Stimulated activated CD8-positive, alpha-beta memory T cell treated with anti-CD3 and anti-CD28 coated beads, Interleukin-15, amount 100 ng/mL, for 1 hour (primary cell): ENCODE measurements at places on chromosomes 16 and 17.

DNA sequence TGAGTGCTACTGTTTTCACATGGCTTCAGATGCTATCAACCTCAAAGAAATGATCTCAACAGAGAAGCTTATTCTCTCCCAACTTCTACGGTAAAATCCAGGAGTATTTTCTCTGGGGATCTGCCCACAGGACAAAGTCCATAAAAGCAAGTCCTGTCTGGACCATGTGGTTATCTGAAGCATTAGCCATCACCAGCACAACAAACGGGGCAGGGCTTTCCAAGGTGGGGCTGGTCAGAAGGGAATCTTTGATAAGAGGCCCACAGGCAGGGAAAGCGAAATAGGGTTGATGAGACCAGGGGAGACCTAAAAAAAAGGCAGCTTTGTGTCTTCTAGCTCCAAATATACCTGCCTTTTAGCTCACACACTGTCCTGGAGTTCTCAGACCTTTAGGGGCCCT is 38.7 kb upstream of the CACNG3 start:
- no peak for DNase-seq

GRCh38 chr16:29962344-29962994 is 590 bp downstream of the TMEM219 start:
- DNase-seq: no peak

DNA sequence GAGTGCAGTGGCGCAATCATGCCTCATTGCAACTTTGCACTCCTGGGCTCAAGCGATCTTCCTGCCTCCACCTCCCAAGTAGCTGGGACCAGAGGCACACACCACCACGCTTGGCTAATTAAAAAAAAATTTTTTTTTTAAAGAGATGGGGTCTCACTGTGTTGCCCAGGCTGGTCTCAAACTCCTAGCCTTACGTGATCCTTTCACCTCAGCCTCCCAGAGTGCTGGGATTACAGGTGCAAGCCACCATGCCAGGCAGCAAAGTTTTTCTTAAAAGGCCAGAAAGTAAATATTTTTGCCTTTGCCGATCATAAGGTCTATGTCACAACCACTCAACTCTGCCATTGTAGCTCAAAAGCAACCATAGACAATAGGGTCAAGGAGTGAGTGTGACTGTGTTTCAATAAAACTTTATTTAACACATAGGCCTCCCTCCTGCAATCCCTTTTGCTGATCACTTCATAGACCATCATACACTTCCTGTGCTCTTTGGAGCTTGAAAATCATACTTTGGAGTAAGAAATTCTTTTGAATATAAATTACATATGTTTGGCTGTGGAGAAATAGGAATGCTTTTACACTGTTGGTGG is 48.6 kb downstream of the PITPNC1 start:
- no peak for DNase-seq

DNA sequence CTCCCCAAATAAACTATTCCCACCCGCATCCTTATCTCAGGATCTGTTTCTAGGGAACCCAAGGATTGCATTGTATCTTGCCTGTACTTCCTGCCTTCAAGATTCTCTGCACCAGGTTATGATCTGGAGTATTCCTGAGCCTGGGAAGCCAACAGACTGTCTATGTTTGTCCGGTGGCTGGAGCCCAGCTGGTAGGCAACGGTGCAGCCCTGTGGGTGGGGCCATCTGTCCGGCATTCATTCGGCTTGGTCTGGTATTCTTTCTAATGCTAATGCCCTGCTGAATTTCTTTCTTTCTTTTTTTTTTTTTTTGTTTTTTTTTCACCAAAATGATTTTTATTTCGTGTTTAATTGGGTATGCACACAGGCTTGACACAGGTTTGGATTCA is 20.7 kb upstream of the TVP23A start:
- DNase-seq: no peak

DNA sequence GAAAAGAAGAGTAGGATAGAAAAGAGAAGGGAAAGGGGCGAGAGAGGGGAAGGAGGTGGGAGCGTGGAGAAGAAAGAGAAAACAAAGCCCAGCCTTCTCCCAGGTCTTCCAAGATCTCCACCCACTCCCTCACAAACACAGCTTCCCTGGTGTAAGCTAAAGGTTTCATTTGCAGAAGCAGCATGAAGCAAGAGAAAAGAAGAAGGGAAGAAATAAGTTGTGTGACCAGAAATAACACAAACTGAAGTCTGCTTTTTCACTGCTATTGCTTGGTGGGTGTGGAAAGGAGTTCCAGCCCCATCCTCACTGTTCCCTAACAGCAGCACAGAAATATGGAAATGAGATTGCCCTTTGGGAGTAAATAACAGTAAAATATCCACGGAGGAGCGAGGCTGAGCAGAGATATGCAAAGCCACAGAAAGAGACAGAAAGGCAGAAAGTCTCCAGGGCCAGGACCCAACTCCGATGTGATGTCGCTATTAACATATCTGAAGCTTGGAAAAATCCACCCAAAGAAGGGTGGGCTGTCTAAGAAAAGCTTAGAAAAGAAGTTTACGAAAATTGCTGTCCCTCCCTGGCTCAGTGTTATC is 10.3 kb upstream of the GAS7 start:
- no peak for DNase-seq

DNA sequence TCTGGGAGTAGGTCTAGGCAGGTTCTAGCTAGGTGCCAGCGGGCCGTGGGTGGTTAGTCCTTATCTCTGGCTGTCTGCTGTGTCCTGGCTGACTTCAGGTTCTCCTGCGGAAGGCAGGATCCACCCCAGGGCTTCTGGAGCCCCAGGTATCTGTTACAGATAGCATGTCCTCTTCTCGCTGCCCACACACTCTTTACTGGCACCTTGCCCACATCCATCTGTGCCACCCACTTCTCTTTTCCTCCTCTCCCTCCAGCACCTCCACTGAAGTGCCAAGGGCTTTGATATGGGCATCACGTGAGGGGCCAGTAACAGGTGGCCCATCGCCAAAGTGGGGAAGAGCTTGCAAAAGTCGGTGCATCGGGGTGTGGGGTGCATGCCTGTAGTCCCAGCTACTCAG is 4.6 kb upstream of the MPP2 start:
- DNase-seq: no peak

GRCh38 chr17:76038050-76038449 is 10.9 kb upstream of the EVPL start:
- no peak for DNase-seq

- DNase-seq: no peak
These were observed 957.1 kb upstream of the RBFOX1 start for GRCh38 chr16:6375465-6376075.

GRCh38 chr16:70161350-70161749 is 12.2 kb upstream of the CLEC18C start:
- DNase-seq: no peak

GRCh38 chr17:80929449-80929848 is 62.2 kb upstream of the CHMP6 start:
- DNase-seq: no peak

GRCh38 chr16:68041783-68042182 is 18.7 kb downstream of the DUS2 start:
- DNase-seq: no peak

DNA sequence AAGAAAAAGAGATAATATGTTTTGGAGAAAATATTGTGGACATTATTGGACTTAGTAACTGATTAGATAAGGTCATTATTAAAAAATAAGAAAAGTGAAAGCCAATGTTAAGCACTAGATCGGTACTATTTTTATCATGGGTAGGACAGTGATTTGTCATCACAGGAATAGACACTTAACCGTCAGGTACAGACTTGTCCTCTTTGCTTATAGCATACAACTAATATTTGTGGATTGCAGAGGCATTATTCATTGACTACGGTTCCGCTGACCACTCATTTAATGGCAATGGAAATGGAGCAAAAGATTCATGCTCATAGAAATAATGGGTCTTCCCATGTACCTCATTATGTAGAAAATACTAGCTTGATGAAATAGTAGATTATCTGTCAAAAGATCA is 596.3 kb upstream of the CA10 start:
- no peak for DNase-seq

DNA sequence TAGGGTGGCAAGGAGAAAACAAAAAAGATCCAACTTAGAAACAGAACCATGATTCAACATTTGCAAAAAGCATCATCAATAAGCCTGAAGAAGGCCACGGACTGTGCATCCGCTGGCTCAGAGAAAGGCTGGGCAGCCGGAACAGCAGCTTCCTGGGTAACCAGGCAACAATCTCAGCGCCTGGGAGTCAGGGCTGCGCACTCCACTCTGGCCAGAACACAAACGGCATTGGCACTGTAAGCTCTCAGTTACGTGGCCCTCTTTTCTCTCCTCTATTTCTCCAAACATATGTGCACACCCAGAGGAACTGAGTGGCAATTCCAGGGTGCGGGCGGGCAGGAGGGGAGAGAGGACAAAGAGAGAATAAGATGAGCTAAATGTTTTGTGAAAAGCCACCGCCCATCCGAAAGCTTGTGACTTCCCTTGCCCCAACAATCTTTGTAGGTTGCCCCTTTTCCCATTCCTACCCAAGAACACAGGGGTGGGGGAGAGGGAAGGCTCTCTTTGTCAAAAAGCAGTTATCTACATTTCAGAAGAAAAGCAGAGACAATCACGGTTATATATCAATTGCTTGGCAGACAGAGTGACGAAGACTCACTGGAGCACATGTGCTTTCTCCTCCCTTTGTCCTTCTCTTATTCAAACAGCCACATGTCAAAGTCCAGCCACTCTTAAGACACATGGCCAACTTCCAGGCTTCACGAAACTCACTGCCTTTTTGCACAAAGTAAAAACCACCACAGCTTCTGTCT is 6.6 kb upstream of the GHDC start:
- no peak for DNase-seq

GRCh38 chr17:57356719-57357391 is 100.5 kb downstream of the MSI2 start:
- no peak for DNase-seq
